ENCODE measurements at places on chromosomes 16 and 17. TPM values are rescaled to one million over a fixed set of nuclear protein-coding genes. Genes with fewer than 3 reads are reported as not detected.
A peak's percentile ranks its signal among the peaks of the same experiment; 100 is the strongest.

GRCh38 chr16:53822936-53823529 lies 119.1 kb downstream of the FTO start:
- H3K4me3 ChIP-seq = no peak overlapping the region
- H3K36me3 ChIP-seq = no peaks in the 10 kb centered on the region
- no peaks in the 10 kb centered on the region for H3K27me3 ChIP-seq
- peaks cover 30% of the 10 kb centered on the region for H3K4me1 ChIP-seq

DNA sequence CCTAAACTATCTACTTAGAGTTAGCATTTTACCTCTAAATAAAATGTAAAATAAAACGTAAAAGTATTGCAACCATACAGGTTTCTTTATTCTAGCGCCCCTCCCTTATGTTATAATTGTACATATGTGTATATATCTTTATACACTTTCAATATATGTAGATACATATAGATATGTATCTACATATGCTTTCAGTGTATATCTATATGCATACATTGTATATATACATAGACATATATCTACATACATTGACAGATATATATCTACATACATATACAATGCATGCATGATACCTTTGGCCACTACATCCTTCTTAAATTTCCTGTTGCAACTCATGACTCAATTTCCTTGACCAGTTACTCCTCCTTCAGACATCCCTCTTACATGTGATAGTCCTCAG lies 16.7 kb downstream of the BPTF start:
- no peaks in the 10 kb centered on the region for H3K27me3 ChIP-seq
- H3K4me1 ChIP-seq = peaks cover 23% of the 10 kb centered on the region
- H3K4me3 ChIP-seq = no peak overlapping the region
- H3K27ac ChIP-seq = no peak overlapping the region
- no peaks in the 10 kb centered on the region for H3K36me3 ChIP-seq

DNA sequence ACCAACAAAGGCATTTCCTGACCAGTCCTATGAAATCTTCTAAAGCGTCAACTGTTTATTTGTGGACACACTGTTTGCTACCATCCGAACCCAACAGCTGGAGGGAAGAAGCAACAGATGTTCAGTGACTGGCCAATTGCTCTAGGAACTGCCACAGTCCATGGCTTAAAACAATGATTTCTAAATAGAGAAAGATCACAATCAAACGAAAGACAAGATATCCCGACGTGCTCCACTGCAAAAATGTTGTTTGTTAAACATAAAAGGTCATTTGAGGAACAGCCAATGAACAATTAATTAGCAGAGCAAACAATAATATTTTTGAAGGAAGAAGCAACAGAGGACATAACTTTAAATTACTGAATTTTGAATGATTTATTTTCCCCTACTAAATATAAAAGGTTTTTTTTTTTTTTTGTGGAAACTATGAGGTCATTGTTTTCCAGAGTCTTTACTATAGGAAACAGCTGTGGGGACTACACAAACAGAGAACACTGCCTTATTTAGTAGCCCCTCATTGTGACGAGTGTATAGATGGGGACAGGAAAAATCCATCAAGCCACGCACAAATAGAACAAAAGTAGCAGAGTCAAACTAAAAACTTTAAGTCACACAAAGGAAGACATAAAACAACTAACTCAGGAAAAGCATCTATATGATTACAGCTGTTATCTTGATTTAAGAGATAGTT lies 17.2 kb downstream of the USP31 start:
- H3K27me3 ChIP-seq = no peaks in the 10 kb centered on the region
- peak overlapping the region; percentile 80 for H3K27ac ChIP-seq
- no peak for DNase-seq
- H3K36me3 ChIP-seq = no peaks in the 10 kb centered on the region

DNA sequence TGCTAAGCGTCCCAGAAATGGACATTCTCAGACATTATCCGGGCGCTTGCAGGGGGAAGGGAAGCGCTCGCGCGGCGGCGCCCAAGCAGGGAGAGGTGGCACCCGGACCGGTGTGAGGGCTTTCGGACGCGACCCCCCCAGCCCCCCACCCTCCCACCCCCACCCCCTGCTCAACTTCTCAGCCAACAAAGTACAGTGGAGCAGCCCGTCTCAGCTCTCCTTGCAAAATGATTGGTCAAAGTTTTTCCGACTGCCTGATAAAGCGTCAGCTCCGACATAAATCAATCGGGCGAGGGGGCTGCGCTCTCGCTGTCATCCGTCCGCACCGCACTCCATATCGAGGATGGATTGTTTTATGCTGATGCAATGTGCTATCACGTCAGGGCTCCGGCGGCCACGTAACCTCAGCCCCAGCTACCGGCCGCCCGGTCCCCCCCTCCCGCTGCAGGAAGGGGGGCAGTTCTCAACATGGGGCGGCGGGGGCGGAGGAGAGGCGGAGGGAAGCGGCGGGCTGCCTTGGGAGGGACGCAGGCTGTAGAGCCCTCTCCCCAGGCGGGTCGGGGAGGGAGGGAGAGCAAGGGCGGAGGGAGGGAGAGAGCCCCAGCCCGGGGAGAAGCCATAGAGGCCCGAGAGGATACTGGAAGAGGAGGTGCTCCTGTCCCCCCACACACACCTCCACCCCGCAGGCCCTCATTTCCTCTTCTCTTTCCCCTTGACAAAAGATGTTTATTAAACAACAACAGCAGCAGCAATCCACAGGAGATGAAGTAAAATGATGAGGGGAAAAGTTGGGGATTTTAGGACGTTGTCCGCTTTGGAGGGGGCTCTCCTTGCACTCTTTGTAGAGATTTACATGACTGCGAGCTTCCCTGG lies at the start of gene HOXB9:
Gene HOXB9, minus strand, starts transcription at position 114 of the 873 bp plus-strand sequence. Its CDS starts 89 bp downstream, at position 25.
- peaks cover 23% of the 10 kb centered on the region for H3K4me1 ChIP-seq
- DNase-seq = no peak
- no peaks in the 10 kb centered on the region for H3K36me3 ChIP-seq
- H3K4me3 ChIP-seq = peak within 1 kb of the TSS; percentile 39
- H3K27me3 ChIP-seq = peaks cover 100% of the 10 kb centered on the region

DNA sequence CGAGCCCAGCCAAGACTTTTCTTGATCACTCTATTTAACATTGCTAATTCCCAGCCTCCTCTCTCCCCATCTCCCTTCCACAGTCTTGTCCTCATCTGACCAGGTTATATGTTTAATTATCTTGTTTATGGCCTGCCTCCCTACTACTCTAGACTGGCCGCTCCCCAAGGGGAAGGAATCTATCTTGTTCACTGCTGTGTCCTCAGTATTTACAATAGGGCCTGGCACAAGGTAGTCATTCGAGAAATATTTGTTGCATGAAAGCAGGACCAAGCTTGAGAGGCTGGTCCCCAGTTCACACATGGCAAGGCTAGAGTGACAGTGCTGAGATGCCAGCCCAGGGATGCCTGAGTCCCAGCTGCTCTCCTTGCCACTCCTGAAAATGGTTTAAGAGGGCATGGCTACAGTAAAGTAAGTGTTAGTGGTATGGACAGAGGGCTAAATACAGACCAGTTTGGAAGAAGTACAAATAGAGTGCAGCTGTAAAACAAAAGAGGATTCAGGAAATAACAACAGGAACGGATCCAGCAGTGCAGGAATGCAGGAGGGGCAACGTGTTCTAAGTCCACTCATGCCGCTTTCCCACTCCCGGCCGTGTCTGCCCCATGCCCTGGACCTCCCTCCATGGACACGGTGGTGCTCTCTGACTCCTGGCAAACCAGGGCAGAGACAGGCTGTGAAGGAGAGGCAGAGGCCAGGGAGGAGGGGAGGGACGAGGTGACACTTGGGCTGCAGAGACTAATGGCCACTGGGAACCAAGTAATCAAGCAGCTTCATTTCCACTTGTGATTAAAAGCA lies 65.6 kb downstream of the TOM1L2 start:
- peaks cover 27% of the 10 kb centered on the region for H3K36me3 ChIP-seq
- H3K4me1 ChIP-seq = peaks cover 37% of the 10 kb centered on the region
- DNase-seq = no peak
- H3K27ac ChIP-seq = peak overlapping the region; percentile 6
- no peaks in the 10 kb centered on the region for H3K27me3 ChIP-seq
- no peak overlapping the region for H3K4me3 ChIP-seq

GRCh38 chr17:58488428-58488890 lies 251 bp upstream of the HSF5 start:
- no peak for DNase-seq
- no peaks in the 10 kb centered on the region for H3K27me3 ChIP-seq
- H3K27ac ChIP-seq = no peak overlapping the region
- peaks cover 5% of the 10 kb centered on the region for H3K4me1 ChIP-seq

DNA sequence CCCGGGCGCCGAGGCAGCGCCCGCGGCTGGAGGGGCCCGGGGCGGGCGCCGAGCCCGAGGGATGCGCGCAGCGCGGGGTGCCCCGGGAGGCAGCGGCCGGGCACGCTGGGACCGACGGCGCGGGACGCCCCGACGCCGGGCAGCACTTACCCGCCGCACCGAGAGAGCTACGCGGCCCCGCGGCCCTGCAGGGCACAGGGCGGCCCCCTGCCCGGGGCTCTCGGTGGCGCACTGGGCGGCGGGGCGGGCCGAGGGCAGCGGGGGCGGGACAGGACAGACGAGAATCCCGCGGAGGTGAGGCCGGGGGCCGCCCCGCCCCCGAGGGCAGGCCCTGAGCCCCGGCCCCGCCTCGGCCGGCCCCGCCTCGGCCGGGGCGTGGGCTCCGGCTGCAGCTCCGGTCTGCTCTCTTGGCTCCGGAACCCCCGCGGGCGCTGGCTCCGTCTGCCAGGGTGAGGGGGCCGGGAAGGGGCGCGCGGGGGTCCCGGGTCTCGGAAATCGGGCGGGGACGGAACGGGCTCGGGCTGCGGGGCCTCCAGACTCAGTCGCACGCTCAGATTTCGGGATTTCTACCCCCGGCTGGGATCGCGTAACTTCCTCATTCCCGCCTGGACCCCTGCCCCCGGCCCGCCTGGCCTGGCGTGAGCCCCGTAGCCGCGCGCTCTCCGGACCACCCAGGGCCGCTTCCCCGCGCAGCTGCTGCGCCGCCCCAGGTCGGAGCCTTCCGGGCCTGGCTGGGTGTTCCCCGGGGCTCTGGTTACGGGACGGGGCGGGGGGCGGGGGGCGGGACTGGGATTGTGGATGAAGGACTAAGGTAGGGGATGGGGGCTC lies at the start of gene PLD2:
Gene PLD2, plus strand, starts transcription at position 376 of the 828 bp plus-strand sequence. CDS start 621 bp downstream, outside the sequence.
- peak; percentile 89 for DNase-seq
- H3K4me3 ChIP-seq = peak within 1 kb of the TSS; percentile 87
- peak within 1 kb of the TSS; percentile 50 for H3K27ac ChIP-seq
- H3K27me3 ChIP-seq = no peaks in the 10 kb centered on the region
- peaks cover 21% of the 10 kb centered on the region for H3K36me3 ChIP-seq

- no peaks in the 10 kb centered on the region for H3K27me3 ChIP-seq
- no peaks in the 10 kb centered on the region for H3K36me3 ChIP-seq
- no peak overlapping the region for H3K27ac ChIP-seq
These were observed 855 bp downstream of the TUFM start for GRCh38 chr16:28845293-28845692.

DNA sequence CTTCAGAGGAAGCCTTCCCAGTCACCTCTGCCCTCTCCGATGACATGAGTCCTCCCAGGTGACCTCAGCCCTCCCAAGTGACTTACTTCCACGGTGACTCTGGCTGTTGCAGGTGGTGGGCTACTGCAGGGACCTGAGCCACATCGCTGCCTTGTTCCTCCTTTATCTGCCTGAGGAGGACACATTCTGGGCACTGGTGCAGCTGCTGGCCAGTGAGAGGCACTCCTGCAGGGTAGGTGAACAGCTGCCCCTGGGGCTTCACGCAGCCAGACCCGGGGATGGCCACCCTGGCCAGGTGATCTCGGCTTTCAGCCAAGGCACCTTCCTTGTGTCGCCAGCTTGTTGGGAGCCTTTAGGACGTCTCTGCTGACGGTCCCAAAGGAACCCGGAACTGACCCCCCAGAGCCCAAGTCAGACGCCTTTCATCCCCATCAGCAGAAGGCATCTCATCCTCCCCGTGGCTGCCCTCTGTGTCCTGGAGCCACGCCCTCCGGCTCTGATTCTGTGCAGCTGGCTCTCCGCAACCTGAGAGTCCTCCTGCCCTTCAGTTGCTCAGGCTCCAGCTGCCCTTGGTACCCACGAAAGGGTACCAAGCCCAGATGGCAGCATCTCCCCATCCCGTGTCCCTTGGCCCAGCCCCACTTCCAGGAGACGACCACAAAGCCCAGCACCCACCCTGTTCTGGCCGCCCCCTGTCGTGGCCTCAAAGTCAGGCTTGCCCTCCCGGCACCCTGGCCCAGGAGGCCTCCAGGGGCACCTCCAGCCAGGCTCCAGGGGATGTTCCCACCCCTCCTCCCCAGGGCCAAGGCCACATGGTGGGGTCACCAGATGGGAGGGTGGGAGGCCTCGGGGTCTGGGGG lies 81.7 kb downstream of the GOSR1 start:
- H3K4me3 ChIP-seq = no peak overlapping the region
- H3K27ac ChIP-seq = no peak overlapping the region
- no peaks in the 10 kb centered on the region for H3K4me1 ChIP-seq
- no peaks in the 10 kb centered on the region for H3K36me3 ChIP-seq
- no peak for DNase-seq

- H3K27me3 ChIP-seq = no peaks in the 10 kb centered on the region
- no peak overlapping the region for H3K27ac ChIP-seq
- no peaks in the 10 kb centered on the region for H3K36me3 ChIP-seq
These were observed 18.7 kb upstream of the MEOX1 start for GRCh38 chr17:43680461-43680860.

DNA sequence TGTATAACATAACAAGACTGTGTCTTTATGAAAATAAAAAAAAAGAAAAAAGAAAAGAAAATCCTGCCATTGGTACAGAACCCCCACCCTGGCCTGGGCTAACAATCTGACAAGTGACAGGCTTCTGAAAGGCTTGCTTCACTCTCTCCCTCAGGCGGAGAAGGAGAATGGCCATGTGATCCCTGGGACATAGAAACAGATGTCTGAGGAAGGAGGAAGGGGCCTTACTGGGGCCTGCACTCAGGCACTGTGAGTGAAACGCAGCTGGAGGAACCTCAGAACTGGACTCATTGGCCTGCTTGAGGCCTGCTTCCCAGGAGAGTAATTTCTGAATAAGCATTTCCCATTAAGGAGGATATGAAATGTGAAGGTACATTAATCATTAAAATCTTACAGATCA lies 17.5 kb downstream of the MAP3K14 start:
- peak overlapping the region; percentile 85 for H3K27ac ChIP-seq
- peaks cover 90% of the 10 kb centered on the region for H3K4me1 ChIP-seq
- no peaks in the 10 kb centered on the region for H3K36me3 ChIP-seq
- no peaks in the 10 kb centered on the region for H3K27me3 ChIP-seq
- no peak overlapping the region for H3K4me3 ChIP-seq
- no peak for DNase-seq

GRCh38 chr16:2773188-2773968 lies 3.7 kb downstream of the ELOB start:
- no peaks in the 10 kb centered on the region for H3K27me3 ChIP-seq
- peaks cover 39% of the 10 kb centered on the region for H3K4me1 ChIP-seq
- H3K36me3 ChIP-seq = peaks cover 45% of the 10 kb centered on the region
- no peak for DNase-seq
- H3K27ac ChIP-seq = no peak overlapping the region

DNA sequence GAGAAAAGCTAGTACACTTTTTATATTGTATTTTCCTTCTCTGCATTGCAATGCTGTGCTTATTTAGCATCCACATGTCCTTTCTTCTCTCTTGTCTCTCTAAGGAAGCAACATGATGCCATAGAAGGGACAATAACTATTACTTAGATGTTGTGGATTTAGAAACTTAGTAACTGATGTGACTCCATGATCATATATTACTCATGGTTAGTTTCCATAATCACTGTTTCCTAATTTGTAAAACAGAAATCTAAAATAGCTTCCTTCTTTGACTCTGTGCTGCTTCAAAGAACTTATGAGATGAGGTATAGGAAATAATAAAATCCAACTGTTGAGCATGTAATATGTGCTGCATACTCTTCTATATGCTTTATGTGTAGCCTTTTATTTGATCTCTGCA lies 6.6 kb upstream of the ABCA5 start:
- H3K4me3 ChIP-seq = no peak overlapping the region
- H3K4me1 ChIP-seq = no peaks in the 10 kb centered on the region
- no peaks in the 10 kb centered on the region for H3K36me3 ChIP-seq

Gene CD300C
- total RNA-seq = 0.47 TPM

Gene MSLN
- total RNA-seq = not detected

Gene TBC1D3E
- total RNA-seq = not detected

Gene TP53TG3F
- total RNA-seq = not detected

Gene MT2A
- total RNA-seq = 92.0 TPM

Gene HYDIN
- 2.1 TPM for total RNA-seq

Gene TEX14
- not detected for total RNA-seq

Gene ARSG
- total RNA-seq = 3.2 TPM

Measured in heart right ventricle (tissue), 16 donors.